Activated CD4-positive, alpha-beta T cell treated with anti-CD3 and anti-CD28 coated beads, Interleukin-2, amount 50 U/mL, for 1 hour (primary cell): ENCODE measurements at places on chromosomes 5 and 9.

- DNase-seq, result no peak
These were observed 36.0 kb upstream of the NPM1 start for GRCh38 chr5:171351536-171352073.

GRCh38 chr5:176400382-176401156 lies 12.0 kb downstream of the HIGD2A start:
- no peak for DNase-seq

DNA sequence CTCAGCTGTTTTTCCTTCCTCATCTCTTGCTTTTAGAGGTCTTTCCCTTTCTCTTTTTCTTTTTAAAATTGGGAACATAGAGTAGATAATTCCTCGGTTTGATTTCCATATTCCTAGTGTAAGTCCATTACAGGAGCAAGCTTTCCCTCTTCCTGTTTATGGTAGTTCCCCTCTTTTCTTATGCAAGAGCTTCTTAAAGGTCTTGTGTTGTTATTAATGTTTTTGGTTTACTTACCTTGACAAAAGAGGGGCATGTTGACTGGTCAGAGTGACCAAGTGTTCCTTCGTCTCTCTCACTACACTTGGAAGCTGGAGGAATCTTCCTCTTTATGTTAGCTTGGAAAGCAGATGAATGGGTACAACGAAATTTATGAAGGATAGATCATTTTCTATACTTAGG lies 8.3 kb downstream of the ATG10 start:
- DNase-seq, result no peak

DNA sequence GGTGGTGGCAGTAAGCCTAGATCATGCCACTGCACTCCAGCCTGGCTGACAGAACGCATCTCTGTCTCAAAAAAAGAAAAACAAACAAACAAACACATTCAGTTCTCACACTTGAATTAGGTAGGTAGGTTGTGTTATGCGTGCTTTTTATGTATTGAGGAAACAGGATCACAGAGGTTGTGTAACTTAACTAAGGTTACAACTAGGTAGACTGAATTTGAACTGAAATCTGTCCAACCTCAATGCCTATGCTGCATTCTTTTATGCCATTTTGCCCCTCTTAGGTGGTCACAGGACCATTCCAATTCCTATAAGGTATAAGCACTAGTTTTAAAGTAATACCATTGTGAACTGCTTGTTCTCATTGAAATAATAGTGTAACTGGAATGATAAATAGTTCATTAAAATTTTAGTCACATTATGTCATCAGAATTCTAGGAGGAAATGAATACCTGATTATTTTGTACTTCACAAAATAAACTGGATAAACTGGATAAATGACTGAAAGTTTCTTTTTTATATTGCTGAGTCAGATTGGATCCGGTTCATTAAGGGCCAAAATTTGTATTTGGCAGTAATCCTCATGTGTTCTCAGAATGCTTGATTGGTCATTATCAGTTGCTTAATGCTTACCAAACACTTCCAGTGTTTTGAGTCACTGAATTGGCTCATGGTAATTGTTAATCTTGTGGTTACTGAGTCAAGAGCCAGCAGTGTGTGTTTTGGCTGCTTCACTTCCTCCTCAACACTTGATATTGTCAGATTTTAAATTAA lies 7.1 kb downstream of the UBAP1 start:
- DNase-seq, result no peak

DNA sequence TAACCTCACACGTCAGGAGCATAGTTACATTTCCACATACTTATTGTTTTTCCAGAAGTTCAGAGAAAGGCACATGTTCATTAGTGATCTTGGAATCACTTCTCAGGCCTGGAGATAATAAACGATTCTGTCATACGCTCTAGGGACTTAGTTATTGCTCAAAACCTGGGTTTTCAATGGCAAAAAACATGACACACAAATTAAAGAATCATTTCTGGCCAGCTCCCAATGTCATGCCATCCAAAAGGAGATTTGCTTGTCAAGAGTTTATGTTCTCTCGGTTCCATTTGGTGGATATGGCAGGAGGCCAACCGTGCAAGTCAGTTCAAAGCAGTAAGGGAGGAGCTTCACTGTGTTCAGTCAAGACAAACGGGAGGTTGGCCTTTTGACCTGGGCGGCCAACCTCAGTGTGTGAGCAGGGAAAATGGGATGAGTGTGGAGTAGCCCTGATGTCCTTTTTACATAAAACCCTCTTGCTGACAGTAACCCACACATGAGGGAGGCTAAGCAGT lies 123.4 kb downstream of the NXNL2 start:
- no peak for DNase-seq

DNA sequence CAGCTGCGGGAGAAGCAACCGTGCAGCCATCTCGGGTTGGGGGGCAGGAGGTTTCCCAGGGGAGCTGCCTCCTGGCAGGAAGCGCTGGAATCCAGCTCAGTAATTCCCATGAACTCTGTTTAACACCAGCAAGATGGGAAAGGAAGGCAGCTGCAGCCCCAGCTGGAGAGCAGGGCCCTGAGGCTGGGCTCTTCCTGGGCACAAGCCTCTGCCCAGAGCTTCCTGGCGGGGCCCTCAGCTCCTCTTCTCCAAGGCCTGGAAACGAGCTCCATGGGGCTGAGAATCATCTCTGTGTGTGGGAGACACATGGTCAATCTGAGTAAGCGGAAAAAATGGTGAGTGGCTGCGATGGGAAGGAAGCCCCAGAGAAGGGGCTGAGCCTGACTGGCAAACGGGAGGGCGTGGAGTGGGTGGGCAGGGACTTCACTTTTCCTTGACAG lies 6.3 kb downstream of the MRPL36 start:
- DNase-seq, result no peak

- no peak for DNase-seq
These were observed 221.9 kb downstream of the SREK1 start for GRCh38 chr5:66365981-66366380.
